ENCODE measurements at places on chromosomes 13 and 19.
A peak's percentile ranks its signal among the peaks of the same experiment; 100 is the strongest.

- DNase-seq: peak; percentile 88
Measured at GRCh38 chr19:2494084-2494446, 18.1 kb downstream of the GADD45B start.

GRCh38 chr19:2582984-2583956, 107.3 kb downstream of the GADD45B start:
- DNase-seq: peak; percentile 23

DNA sequence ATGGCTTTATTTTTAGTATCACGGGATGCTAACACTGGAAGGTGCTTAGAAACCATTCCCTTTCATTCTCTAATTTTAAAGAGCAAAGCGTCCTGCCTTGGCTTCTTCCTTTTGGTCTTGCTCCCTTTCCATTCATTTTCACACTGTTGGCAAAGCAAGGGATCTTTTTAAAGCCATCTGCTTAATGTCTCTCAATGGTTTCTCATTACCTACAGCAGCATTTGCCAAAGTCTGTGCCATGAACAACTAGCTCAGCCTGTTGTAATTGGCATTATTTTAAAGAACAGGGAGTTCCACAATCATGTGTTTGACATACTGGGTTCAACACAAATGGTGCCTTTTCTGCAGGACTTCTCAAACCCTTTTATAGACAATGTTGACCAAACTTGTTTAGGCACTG, 444.3 kb downstream of the GPC6 start:
- DNase-seq: no peak

GRCh38 chr19:41795031-41795461, 1.3 kb upstream of the CEACAM3 start:
- peak; percentile 65 for DNase-seq

DNA sequence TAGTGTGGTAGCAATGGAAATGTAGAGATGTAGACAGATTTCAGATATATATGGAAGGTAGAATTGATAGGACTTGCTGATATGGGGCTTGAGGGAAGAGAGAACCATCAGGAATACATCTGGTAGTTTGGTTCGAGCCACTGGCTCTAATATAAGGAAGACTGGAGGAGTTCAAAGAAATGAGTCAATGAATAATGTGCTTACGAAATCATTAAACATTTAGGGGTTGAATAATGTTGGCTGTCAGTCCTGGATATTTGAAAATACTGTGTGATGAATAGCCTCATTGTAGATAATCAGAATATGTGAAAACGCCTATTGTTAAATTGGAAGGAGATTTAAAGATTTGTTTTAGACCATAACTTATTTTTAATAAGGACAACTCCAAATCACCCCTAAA, 21.6 kb downstream of the SGCG start:
- DNase-seq: peak; percentile 24

GRCh38 chr19:21483589-21484170, 21.7 kb upstream of the ZNF429 start:
- no peak for DNase-seq

DNA sequence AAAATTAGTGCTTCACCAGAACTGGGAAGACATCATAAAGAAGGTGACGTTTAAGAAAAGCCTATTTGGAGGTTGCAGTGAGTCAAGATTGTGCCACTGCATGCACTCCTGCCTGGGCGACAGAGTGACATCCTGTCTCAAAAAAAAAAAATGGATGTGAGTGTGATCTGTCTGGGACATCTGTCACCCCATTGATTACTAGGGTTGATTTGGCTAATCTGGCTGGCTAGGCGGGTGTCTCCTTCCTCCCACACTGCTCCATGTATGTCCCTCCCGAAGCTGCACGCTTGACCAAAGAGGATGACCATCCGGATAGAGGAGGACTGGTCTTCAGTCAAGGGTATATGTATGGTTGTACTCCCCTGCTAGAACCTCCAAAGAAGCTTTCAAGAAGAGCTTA, 2.6 kb downstream of the GTF2F2 start:
- DNase-seq: no peak

GRCh38 chr19:8017808-8018207, 12.4 kb upstream of the ELAVL1 start:
- no peak for DNase-seq

GRCh38 chr19:4738734-4739133, 15.1 kb upstream of the DPP9 start:
- DNase-seq: no peak

GRCh38 chr13:113876346-113877148, 12.7 kb upstream of the GAS6 start:
- no peak for DNase-seq

- no peak for DNase-seq
Measured at GRCh38 chr13:78596399-78596735, 7.0 kb downstream of the POU4F1 start.

DNA sequence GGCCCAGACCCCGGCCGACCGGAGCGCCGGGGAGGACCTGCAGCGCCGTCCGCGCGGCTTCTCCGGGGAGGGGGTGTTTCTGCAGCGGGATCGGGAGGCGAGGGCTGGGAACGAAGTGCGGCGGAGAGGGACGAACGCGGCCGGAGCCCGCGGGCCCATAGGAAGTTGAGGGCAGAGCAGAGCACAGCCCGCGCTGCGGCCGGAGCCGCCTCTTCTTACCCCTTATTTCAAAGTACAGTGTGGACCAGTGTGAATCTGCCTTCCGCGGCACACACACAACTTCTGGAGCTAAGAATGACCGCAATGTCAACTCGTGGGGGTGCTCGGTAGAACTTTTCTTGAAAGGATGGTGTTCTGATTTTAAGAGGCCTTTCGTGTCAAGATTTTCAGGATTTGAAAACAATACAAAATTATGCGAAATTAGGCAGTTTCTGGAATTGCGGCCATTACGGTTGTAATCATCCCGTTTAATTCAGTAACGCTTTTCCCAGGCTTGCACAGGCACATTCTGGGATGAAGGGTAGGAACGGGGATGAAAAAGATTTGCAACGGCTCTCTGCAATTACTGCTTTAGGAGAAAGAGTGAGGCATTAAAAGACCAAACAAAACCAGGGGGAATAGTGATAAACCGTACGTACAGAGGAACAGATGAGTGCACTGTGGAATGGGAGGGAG, 821 bp downstream of the TDRD3 start:
- DNase-seq: peak; percentile 84

All from foreskin fibroblast (primary cell).